ENCODE measurements at places on chromosomes 13 and 19. TPM values are rescaled to one million over a fixed set of nuclear protein-coding genes. Genes with fewer than 3 reads are reported as not detected.

BRME1 gene
- 3.5 TPM for polyA plus RNA-seq

DNA sequence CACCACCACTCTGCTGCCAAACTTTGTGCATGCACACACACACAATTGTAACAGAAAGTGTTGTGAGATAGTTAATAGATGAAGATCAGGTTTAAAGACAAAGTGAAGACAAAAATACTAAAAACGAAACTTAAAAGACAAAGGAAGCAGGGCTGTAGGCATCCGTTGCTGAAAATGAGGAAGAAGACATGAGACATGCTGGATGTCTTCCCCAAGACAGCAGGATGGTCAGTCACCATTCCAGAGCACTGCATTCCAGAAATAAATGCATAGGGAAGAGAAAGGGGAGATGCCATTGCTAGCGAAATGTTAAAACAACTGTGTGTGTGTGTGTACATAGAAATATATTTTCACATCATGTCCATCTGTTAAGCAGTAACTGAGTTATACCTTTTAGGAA, 520.1 kb downstream of the SUCLA2 start:
- no peak for DNase-seq

ICAM1 gene
- polyA plus RNA-seq, result 13.1 TPM

GRCh38 chr13:25084096-25084495, 11.8 kb upstream of the PABPC3 start:
- DNase-seq, result no peak

- DNase-seq, result no peak
These were observed 56.2 kb downstream of the ARHGAP35 start for GRCh38 chr19:46917002-46917401.

CD70 gene
- polyA plus RNA-seq, result 4.0 TPM

DNA sequence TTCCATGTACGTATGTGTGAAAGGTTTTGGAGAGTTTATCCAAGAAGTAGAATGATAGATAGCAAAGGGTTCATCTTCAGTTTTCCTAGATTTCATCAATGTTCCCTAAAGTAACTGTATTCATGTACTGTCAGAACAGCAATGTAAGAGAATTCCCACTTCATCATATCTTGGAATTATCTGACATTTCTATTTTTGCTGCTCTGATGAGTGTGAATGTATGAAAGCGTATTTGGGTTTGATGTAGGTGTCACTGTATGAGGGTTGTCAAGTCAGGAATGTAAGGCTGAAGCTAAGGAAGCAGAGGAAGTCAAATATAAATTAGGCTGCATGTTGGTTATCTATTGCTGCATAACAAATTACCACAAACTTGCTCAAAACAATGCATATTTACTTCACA, 7.2 kb upstream of the KATNAL1 start:
- DNase-seq, result no peak

GRCh38 chr13:52652980-52653303, 306 bp downstream of the SUGT1 start:
- DNase-seq, result no peak

GRCh38 chr13:31764556-31764955, 25.2 kb downstream of the RXFP2 start:
- no peak for DNase-seq

IL17D gene
- 0.28 TPM for polyA plus RNA-seq

DNA sequence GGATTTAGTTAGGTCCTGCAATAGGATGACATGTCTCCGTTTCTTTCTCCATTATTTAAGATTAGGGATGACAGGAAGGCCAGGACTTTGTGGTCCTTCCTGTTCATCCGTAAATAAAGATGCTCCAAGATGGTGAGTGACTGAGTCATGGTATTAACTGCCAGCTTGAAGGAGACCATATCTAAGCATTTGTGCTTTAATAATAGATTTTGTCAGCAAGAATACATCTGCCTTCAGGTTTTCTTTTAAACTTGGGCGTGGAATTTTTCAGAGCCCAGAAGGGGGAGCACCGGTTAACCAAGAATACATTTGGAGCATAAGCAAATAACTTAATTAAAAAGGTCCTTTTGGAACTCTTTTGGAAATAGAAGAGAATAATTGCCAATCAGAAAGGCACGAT, 68.2 kb downstream of the ARHGAP35 start:
- DNase-seq, result no peak

FUT1 gene
- polyA plus RNA-seq, result not detected

PRKCG gene
- polyA plus RNA-seq, result not detected

CYSLTR2 gene
- 0.33 TPM for polyA plus RNA-seq

LGALS14 gene
- polyA plus RNA-seq, result not detected

DNA sequence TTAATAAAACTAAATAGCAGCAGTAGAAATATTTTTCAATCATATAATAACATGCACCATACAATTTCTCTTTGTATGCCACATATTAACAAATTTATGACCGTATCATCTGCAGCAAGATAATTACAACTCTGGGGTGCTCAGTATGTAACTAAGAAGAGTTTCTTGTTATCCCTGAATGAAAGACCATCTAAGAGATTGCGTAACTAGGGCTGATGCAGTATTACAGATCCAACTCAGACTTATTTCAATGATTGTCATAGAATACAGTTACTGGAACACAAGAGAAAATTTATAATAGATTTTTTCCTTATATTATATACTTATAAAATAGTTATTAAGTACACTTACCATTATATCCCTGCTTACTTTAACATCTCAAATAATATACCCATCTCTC, 305.1 kb downstream of the SLITRK1 start:
- no peak for DNase-seq

- no peak for DNase-seq
These were observed 10.7 kb downstream of the NLRP8 start for GRCh38 chr19:55958356-55958755.

- no peak for DNase-seq
These were observed 169.2 kb upstream of the TSHZ3 start for GRCh38 chr19:31518216-31519020.

DNA sequence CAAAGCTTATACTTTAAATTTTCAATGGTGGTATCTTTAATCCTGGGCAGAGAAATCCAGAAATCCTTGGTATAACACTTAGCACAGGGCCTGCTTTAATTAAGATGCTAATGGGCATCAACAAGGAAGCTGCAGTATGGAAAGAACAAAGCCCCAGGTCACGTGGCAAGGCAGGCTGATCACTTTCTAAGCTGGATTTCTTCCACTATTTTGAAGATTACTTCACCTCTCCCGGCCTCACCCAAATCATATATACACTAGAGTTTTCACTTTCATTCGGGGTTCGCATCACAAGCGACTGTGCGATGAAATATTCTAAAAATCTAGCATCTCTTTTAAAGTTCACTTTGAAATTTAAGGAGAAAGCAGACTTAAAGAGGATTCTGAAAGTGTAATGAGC, 71.8 kb downstream of the STARD13 start:
- no peak for DNase-seq

DNA sequence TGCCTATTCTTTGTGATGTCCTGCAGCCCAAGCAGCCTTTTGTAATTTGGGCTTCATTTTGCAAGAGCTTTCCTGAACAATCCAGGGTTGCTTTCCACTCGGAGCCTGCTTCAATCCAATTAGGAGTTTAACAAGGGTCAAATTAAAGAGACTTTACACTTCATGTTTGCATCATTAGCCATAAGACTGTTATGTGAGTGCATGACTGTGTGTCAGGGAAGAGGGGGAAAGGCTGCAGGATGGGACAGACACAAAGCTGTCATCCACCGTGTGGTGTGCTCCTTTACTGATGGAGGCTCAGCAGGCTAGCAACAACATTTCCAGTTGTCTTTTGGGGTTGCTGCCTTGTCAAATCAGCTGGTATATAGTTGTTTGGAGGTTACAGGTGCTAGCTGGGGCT, 23.7 kb upstream of the MAB21L1 start:
- DNase-seq, result no peak

- DNase-seq, result peak; percentile 26
These were observed 21.2 kb upstream of the DOCK9 start for GRCh38 chr13:98998831-98999638.

DNA sequence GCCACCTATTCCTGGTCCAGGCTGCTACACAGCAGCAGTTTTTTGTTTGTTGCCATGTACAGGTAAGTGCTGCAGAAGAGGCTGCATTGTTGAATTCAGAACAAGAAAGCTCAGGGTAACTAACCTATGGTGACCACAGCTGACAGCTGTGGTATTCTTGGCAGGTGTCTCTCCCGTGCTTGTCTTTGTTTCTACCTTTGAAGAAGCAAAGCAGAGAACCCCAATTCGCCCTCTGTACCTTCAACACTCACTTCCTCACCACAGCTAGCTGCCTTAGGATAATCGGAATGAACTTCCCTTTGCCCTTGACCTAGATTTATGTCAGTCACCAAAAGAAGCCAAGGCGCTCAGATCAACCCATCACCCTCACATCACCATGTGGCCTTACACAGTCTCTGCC, 1703.3 kb upstream of the SLC10A2 start:
- no peak for DNase-seq

TSSK6 gene
- polyA plus RNA-seq, result 1.4 TPM

FRY gene
- 1.5 TPM for polyA plus RNA-seq

DNA sequence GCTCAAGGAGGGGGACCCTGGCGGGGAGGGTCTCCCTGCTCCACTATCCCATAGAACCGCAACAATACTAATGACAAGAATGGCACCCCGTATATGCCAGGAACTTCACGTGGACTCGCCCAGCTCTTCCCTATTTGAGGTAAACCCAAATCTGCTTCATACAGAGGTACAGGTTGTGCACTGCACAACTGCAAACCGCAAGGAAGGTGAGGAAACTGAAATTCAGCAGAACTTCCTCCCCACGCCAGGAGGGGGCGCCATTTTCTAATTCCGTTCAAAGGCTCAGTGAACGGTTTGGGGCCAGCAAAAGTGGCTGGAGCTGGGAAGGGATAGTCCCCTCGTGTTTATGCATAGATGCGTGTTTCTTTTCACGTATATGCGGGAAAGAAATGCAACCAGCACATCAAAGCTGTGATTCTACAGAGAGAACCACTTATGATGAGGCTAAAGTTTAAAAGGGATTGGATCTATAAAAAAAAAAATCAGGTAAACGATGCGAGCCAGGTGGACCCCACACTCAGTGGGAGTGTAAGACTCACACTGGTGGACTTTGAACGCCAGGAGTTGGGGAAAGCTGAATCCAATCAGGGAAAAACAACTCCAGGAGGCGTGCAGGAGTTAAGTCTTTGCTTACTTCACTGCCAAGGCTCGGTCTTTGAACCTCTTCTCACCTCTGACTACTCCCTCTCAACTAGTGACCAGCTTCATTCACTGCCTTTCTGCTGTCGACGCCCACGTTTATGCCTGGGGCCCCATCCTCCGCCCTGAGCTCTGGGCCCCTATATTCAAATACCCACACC, 20.3 kb downstream of the C19orf81 start:
- DNase-seq, result no peak
